ENCODE measurements at places on chromosomes 13 and 19.

- DNase-seq, result no peak
Observed at GRCh38 chr13:77002590-77003190, 10.8 kb downstream of the CLN5 start.

- DNase-seq, result no peak
Observed at GRCh38 chr13:33116321-33117010, 100.2 kb downstream of the KL start.

GRCh38 chr19:35476149-35476548, 14.1 kb downstream of the KRTDAP start:
- DNase-seq, result peak; percentile 24

GRCh38 chr13:48994706-48995105, 19.0 kb downstream of the FNDC3A start:
- no peak for DNase-seq

Data from activated CD4-positive, alpha-beta T cell treated with anti-CD3 and anti-CD28 coated beads, Interleukin-2, amount 50 U/mL, for 48 hours (primary cell).